ENCODE measurements at places on chromosomes 6 and 20.

DNA sequence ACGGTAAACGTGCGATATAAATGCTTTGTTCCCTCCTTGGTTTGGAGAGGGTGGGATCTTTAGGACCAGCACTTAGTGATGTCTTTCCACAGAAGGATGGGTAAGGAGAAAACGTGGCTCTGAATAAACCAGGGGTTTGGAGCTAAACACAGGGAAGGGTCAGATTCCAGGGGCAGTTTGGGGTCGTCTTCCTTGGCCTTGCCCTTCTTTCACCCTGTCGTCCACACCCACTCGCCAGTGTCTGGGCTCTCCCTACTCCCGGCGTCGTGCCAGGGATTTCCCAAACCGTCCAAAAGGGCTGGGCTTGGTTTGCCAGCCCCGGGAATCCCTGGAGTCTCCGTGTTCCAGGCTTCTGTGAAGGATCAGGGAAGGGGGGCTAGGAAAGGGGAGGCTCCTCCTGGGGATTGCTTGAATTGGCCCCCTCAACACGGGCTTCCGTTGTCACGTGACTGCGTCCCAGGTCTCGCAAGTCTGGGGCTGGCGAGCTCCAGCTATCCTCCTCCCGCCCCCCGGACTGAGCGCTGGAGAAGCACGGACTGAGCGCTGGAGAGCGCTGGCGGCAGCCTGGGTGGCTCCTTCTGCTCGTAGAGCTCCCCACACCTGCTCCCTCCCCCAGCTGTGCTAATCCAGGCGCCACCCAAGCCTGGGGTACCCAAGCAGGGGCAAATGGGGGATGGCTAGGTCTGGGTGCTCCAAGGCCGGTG is 9.4 kb upstream of the ARMC12 start:
- peak; percentile 84 for DNase-seq

GRCh38 chr6:56387621-56388414 is 140.4 kb upstream of the COL21A1 start:
- DNase-seq: no peak

DNA sequence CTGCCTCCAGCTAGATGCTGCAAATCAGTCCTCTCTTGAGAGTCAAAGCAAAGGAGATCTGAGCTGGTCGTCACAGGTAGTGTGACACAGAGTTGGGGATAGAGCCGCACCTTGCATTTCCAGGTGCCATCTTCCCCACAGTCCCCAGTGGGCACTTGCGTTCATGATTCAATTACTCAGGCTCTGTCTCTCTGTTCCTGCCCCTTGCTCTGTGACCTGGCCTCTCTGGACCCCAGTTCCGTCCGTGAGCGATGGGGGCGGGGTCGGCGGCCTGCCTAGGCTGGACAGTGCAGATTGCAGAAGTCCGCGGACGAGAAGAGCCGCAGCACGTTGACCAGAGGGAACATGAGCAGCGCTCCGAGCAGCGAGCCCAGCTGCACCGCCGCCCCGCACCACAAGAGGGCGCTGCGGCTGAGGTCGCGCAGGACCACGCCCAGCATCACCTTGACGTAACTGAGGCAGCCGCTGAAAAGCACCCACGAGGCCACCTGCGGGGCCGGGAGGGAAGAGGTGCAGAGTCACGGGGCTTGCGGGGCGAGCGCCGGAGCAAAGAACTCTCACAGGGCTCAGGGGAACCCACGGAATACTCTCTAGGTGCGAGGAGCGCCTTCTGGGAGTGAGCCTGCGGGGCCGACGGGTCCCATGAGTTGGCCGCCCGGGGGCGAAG is 7.4 kb downstream of the SLC52A3 start:
- no peak for DNase-seq

DNA sequence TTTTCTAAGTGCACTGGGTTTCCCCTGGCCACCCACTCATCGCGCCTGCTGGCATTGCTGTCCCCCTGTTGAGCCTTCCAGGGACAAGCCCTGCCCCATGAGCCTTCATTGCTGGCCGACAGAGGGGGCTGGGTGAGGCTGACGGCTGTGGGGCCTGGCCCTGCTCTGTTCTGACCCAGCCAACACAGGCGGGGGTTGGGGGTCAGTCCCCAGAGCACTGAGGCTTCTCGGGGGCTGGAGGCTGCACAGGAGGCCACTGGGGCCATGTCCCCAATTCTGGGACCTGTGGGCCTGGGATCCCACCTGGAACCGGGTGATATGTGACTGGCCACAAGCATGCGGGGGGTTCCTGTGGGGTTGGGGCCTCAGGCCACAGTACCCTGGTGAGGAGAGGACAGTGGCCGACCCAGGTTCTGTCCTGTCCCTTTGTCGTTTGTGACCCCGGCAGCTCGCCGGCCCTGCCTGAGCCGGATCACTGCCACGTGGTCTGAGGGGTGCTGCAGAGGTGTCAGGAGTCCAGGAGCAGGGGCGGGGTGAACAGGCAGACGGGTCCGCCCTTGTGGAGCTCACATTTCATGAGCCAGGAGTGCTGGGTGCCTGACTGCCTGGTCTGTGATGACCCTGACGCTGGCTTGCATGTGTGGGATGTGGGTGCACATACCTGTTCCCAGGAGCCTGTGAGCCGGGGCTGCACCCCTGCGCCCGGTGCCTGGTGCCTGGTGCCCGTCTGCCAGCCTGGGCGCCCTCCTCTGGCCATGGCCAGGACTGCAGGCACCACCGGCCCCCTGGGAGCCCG is 2.1 kb upstream of the COL20A1 start:
- no peak for DNase-seq

DNA sequence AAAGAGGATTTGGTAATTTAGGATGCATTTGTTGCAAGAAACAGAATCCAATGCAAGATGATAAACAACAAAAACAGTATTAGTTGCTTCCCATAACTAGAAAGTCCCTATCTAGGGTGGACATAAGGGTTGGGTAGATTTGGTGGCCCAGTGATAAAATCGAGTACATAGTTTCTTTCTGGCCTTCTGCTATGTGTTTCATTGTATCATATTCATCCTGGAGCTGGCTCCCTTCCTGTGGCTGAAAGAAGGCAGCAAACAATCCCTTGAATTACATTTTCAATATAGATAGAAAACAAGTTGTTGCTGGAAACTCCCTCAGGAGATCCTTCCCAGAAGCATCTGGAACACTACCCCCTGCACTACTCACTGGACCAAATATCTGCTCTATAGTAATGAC is 135.1 kb downstream of the ID4 start:
- no peak for DNase-seq

- no peak for DNase-seq
Observed at GRCh38 chr6:152338335-152339125, 298.6 kb downstream of the SYNE1 start.

GRCh38 chr20:14055127-14055742 is 59.9 kb downstream of the MACROD2 start:
- DNase-seq: peak; percentile 4

DNA sequence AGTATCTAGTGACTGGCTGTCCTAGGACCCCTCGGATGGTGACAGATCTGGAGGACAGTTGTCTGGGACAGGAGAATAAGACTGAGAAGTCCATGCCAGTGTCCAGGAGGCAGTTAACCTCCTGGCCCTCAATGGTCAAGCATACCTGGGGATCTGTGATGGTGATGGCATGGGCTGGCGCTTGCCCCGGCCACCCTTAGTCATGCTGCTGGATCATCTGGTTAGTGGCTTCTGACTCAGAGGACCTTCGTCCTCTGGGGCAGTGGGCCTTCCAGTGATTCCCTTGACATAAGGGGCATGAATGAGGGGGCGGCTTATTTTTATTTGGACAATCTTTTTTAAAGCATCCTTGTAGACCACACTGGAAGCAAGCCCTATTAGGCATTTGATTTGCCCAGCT is 24.0 kb upstream of the SF3B5 start:
- DNase-seq: no peak

DNA sequence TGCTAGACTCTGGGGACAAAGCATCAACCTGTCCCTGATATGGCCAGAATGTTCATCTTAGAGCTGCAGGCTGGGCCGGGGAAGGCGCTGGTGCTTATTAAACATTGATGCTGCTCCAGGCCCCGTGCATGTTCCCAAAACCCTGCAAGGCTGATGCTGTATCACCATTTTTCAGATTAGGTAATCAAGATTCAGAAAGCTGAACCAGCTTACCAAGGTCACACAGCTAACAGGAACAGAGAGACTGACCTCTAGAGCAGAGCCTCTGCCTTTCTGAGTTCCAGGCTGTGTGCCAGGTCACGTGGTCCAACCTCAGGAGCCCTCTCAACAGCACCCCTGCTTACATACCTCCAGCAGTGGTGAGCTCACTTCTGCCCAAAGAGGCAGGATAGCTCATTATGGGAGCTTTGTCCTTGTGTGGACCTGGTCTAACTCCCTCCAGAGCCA is 16.1 kb upstream of the VSTM2L start:
- no peak for DNase-seq

GRCh38 chr6:139376017-139376330 is 1.5 kb upstream of the CITED2 start:
- DNase-seq: peak; percentile 16

GRCh38 chr6:164396071-164397047 is 913.0 kb downstream of the C6orf118 start:
- DNase-seq: no peak

DNA sequence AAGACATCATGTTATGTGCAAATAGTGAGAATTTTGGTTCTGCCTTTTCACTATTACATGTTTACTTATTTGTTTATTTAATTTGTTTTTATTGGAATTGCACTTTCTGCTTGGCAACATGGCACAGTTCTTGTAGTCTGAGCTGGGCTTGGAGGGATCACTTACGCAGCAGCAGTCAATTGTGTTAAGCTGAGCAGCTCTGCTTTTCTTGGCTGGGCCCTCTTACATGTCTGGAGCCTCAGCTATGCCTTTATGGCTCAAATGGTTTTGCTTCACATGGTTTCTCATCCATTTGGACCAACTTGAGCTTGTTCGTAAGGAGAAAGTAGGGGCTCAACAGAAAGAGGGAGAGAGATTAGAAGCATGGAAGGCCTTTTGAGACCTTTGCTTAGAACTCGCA is 327.5 kb upstream of the EPHA7 start:
- no peak for DNase-seq

GRCh38 chr20:38243709-38244020 is 16.9 kb downstream of the KIAA1755 start:
- no peak for DNase-seq
